T follicular helper cell (primary cell): ENCODE measurements at places on chromosomes 7 and 10.

GRCh38 chr7:75938921-75939320 is 24.0 kb downstream of the POR start:
- DNase-seq: no peak

- no peak for DNase-seq
Measured at GRCh38 chr10:33706191-33706590, 371.7 kb upstream of the NRP1 start.

DNA sequence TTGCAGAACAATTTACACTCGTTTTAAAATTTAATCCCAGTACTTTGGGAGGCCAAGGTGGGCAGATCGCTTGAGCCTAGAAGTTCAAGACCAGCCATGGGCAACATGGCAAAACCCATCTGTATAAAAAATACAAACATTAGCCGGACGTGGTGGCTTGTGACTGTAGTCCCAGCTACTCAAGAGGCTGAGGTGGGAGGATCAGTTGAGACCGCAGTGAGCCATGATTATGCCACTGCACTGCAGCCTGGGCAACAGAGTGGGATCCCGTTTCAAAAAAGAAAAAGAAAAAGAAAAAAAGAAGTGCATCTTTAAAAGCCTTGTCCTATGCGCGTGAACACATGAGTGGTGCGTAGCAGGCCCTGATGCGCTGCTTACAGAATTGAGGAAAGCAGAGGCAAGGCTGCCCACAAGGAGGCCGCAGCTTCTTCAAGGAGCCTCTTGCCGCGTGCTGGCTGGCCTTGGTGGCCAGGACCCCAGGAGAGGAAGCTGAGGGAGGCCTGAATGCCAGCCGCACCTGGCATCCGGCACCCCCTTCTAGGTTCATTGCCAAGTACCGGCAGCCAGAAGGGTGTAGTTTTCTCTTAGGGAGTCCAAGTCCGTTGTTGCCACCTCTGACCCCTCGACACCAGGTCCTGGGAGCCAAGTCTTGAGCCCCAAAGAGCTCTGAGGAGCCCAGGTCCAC is 124.5 kb downstream of the UBE2H start:
- DNase-seq: no peak

GRCh38 chr7:42869131-42870020 is 42.5 kb downstream of the C7orf25 start:
- no peak for DNase-seq

DNA sequence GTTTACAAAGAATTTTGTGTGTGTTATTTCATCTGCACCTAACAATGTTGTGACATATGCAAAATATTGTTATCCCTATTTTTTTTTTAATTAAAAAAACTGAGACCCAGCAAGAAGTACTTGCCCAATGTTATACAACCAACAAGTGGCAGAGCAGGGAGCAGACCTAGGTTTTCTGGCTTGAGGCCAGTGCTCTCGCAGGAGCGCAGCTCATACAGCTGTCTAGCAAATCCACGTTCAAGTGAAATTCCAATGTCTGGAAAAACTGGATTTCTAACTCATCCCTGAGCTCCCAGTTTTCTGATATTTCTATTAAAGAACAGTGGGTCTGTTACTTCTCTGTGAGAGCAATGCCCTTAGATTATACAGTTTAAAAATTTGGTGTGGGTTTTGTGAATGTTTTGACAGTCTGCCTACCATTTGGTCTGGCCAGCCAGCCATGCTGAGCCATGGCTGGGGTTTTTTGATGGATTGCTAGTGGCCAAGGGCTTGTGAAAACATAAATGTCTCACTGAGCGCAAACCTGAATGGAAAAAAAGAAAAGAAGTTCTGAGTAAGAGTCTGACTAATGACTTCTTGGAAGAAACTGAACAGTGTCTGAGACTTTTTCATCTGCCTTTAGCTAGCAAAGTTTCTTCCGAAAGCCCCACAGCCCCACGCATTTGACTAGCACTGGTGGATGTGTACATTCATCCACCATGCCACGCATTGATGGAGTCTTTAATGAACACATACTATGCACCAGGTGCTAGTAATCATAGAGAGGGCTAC is 15.4 kb upstream of the PRF1 start:
- DNase-seq: no peak

- DNase-seq: no peak
Measured at GRCh38 chr7:45646207-45646821, 72.1 kb downstream of the ADCY1 start.

DNA sequence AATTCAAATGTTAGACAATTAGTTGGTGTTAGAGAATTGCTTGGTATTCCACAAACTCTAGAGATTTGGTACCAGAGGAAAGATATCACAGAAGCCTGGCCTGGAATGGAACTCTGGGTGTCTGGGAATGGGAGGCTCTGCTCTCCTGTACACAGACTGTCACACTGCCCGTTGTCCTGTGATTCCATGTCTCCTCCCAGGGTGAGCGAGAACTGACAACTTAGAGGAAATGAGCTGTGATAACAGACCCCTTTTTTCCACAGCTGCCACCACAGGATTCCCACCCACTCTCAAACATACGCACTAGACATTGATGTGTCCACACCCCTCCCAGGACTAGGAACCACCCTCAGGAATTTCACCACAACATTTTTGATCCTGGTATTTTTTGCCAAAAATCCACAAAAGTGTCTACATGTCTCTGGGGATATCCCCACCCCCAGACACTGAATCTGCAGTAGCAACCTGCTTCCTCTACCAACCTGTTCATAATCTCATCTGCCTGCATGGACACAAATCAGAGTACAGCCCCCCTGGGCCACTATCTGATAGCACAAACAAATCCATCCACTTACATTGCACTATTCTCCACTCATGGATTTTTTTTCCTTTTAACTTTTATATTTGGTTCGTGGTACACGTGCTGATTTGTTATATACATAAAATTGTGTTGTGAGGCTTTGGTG is 4.7 kb downstream of the ZNF273 start:
- DNase-seq: no peak

DNA sequence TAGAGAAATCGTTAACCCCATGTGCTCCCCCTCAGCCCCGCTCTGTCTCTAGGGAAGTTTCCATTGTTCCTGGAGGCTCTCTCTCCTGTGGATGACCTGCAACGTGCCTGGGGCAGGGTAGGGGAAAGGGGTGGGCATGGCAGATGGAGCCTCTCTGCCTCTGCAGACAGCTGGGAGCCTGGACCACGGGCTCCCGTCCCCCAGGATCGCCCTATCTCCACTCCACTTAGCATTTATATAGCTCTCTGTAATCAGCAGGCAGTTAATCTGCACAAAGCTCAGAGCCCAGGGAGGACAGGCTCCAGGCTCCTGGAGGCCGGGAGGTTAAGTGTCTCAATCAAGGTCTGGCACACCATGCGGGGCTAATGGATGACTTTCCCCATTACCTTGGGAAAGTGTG is 369.7 kb downstream of the PLXNA4 start:
- no peak for DNase-seq

DNA sequence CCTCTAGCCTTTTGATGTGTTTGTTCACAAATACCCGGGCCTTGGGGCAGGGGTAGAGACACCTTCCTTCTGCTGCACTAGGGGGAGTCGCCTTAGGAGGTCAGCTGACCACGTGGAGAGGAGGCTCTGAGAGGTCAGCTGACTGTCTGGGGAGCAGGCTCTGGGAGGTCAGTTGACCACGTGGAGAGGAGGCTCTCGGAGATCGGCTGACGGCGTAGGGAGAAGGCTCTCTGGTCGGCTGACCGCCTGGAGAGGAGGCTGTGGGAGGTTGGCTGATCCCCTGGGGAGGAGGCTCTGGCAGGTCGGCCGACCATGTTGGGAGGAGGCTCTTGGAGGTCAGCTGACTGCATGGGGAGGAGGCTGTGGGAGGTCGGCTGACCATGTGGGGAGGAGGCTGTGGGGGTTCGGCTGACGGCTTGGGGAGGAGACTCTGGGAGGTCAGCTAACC is 59.6 kb upstream of the LYZL1 start:
- DNase-seq: no peak

DNA sequence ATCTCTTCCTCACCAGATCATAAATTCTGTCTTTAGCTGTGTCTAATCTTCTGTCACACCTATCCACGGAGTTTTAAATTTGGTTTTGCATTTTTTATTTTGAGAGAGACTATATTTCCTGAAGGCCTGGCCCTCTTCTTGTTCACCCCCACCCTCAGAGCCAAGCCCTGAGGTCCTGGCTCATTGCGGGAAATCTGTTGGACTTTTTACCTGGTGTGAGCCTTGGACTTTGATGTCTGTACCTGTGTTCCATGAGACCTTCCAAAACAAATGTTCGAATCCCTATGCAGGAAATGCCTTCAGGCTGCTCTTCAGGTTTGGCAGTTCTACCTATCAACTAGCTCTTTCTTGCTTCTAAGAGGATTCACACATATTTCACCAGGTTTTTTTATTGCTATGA is 175.2 kb upstream of the GRB10 start:
- no peak for DNase-seq
